A172 (cell line): ENCODE measurements at places on chromosomes 6 and 20. TPM values are rescaled to one million over a fixed set of nuclear protein-coding genes. Genes with fewer than 3 reads are reported as not detected.

The TRIM31 gene
- total RNA-seq: not detected in 2 replicates

The PAK5 gene
- not detected in 2 replicates for total RNA-seq

The TREM1 gene
- not detected in 2 replicates for total RNA-seq

The CDH26 gene
- not detected in 2 replicates for total RNA-seq

DNA sequence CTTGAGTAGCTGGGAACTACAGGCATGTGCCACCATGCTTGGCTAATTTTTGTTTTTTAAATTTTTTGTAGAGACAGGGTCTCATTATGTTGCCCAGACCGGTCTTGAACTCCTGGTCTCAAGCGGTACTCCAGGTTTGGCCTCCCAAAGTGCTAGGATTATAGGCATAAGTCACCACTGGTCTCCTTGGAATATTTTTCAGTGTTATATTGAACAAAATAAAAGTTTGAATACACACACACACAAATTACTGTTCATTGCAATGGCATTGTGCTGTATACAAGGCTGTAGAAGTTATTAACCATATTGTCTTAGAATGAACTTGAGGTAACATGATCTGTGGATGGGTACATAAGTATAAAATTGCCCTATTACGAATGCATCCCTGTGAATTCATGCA is 166.1 kb downstream of the BCAS1 start:
- DNase-seq: no peak

- DNase-seq: no peak
These were observed 628.0 kb downstream of the KIF16B start for GRCh38 chr20:15945289-15945688.

GRCh38 chr6:80832337-80832736 is 725.9 kb downstream of the BCKDHB start:
- DNase-seq: no peak

GRCh38 chr6:27891320-27891875 is 20.8 kb downstream of the OR2B2 start:
- DNase-seq: no peak

DNA sequence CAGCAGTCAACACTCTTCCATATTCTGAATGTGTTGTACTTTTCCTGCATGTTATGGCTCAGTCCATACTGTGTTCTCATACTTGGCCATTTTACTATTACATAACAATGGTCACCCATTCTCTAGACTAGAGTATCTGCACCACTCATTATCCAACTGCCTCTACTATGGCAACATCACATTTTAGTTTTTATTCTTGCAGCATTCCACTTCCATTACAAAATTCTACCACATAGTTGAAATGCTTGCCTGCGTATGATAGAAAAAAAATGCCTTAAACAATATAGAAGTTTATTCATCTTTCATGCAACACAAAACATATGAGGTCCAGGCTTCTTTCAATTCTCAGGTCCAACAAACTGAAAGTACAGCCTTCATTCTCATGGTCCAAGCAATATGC is 128.0 kb downstream of the TENT5A start:
- no peak for DNase-seq

DNA sequence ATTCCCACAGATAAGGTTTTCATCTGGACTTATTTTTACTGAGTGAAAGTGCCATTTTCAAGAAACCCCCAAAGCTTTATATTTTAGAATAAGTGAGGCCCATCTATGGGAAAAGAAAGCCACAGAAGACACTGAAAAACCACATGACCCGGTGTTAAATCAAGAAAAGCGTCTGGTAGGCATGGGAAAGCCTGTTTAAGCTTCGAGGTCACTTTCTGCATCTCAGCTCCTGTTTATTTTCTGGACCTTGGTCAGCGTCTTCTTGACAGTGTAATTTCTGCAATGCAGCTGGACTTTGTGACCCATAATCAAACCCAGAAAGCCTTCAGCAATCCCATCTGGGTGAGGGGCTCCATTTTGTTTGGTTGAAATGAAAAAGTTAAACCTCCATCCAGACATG is 59.6 kb upstream of the NEDD9 start:
- no peak for DNase-seq

DNA sequence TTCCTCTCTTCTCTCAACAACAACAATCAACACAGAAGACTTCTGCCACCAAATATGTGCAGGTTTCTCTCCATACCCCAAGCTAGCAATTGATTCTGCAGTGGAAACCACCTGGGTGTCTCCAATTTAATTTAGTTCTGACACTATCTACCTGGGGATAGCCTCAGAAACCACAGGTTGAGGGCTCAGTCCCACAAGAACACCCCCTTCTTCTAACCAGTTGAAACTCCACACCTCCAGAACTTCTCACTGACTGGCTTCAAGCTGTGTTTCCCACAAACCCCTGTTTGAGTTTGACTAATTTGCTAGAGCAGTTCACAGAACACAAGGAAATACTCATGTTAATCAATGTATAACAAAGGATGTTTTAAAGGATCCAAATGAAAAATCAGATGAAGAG is 52.5 kb upstream of the SPTLC3 start:
- DNase-seq: no peak
